Fibroblast of skin of abdomen (primary cell): ENCODE measurements at places on chromosomes 2 and 18.
A peak's percentile ranks its signal among the peaks of the same experiment; 100 is the strongest.

DNA sequence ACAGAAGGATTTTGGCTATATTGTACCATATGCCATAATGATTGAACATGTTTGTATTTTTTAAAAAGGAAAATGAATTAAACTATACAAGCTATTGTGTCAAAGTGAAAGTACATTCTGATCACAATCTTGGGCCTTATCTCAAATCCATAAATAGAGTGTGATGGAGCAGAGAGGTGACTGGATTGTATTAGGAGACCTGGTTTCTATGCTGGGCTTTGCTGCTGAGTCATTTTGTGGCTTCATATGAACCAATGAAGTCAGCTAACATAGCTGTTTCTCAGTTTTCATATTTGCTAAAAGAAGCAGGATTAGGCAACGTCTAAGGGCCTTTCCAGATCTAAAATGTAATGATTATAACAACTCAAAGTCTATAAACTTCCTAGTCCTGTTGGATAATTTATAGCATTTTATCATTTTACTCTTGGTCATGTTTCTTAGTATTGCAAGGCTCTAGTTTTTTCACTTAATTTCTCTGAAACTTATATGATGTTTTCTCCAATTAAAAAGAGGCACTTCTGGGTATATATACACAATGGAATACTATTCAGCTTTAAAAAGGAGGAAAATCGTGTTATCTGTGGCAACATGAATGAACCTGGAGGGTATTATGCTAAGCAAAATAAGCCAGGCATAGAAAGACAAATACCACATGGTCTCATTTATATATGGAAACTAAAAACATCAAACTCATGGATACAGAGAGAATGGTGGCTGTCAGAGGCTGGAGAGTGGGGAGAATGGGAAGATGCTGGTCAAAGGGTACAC, 112.3 kb downstream of the MEP1B start:
- DNase-seq: peak; percentile 82

GRCh38 chr2:117269574-117269973, 544.9 kb upstream of the DDX18 start:
- no peak for DNase-seq

DNA sequence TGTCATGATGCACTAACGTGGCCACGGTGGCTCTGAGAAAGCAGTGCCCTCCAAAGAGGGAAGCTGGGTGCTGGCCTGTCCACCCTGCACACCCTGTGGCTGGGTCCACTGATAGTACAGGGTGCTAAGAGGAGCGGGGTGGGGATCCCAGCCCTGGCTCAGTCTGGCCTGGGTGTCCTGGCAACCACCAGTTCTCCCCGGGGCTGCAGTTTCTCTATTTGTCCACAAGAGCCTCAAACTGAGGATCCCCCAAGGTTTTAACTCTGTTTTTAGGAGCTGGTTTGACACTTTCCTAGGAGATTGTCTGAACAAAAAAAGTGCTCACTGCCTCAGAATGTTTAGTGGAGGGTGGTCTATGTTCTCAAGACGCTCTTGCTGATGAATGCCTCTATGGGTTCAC, 29.0 kb downstream of the EDAR start:
- DNase-seq: no peak

- DNase-seq: no peak
These were observed 1727.3 kb downstream of the SUCLG1 start for GRCh38 chr2:82731824-82732223.

DNA sequence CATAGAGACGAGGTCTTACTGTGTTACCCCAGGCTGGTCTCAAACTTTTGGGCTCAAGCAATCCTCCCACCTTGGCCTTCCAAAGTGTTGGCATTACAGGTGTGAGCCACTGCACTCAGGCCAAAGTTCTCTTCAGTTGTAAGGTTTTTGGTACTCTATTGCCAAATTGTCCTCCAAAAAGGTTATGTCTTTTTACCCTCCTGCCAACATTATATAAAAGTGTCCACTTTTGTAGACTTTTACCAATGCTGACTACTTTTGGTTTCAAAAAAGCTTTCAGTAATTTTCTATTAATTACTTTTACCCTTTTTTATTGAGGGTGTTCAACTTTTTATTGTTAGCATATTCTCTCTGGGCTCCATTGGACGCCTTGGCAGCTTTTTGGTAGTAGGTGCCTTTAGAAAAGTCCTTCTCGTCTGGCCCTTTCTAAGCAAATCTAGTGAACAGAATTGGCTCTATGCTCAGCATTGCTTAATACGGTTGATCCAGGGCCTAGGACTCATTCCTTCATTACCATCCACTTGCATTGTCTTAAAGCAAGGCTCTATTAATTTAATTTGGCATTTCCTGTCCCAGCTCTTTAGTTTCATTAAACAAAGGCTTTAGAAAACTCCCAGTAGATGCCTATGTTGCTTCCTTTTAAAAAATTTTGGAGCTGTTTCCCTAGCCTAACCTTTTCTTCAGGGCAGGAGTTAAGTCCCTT, 16.7 kb upstream of the IL1A start:
- no peak for DNase-seq

DNA sequence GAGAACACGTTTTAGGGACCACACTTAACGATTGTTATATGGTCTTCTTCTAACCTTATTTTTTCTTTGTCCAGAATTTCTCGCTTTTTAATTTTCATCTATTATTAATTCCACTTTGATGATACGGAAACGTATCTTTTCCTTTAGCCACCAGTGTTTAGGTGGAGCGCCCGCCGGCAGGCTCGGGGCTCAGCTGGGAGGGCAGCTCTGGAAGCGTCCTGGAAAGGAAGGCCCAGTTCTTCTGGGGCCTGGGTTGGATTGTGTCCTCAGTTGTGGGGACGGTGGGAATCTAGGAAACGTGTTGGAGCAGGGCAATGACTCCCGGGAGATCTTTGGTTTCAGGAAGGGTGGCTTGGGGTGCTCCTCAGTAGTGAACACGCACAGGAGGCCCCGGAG, 19.4 kb upstream of the SOX11 start:
- DNase-seq: no peak
